Thyroid gland (tissue), 4 donors: ENCODE measurements at places on chromosomes 11 and 22. TPM values are rescaled to one million over a fixed set of nuclear protein-coding genes. Genes with fewer than 3 reads are reported as not detected.

The EFCAB6 gene
- total RNA-seq, result 26.1 TPM

The UPK3A gene
- total RNA-seq, result not detected

- no peaks in the 10 kb centered on the region for H3K27me3 ChIP-seq
- H3K36me3 ChIP-seq, result no peaks in the 10 kb centered on the region
- no peak for DNase-seq
- H3K4me3 ChIP-seq, result no peak overlapping the region
Measured at GRCh38 chr11:73221996-73222395, 3.9 kb downstream of the P2RY2 start.

- no peaks in the 10 kb centered on the region for H3K4me1 ChIP-seq
- H3K36me3 ChIP-seq, result no peaks in the 10 kb centered on the region
- DNase-seq, result no peak
- H3K27me3 ChIP-seq, result no peaks in the 10 kb centered on the region
- H3K4me3 ChIP-seq, result no peak overlapping the region
- no peak overlapping the region for H3K27ac ChIP-seq
Measured at GRCh38 chr11:84581083-84581482, 1046.1 kb downstream of the DLG2 start.

GRCh38 chr11:113329725-113330124 is 15.3 kb downstream of the TTC12 start:
- H3K4me3 ChIP-seq, result no peak overlapping the region
- no peak for DNase-seq
- no peak overlapping the region for H3K27ac ChIP-seq
- H3K36me3 ChIP-seq, result peaks cover 19% of the 10 kb centered on the region
- H3K27me3 ChIP-seq, result no peaks in the 10 kb centered on the region

DNA sequence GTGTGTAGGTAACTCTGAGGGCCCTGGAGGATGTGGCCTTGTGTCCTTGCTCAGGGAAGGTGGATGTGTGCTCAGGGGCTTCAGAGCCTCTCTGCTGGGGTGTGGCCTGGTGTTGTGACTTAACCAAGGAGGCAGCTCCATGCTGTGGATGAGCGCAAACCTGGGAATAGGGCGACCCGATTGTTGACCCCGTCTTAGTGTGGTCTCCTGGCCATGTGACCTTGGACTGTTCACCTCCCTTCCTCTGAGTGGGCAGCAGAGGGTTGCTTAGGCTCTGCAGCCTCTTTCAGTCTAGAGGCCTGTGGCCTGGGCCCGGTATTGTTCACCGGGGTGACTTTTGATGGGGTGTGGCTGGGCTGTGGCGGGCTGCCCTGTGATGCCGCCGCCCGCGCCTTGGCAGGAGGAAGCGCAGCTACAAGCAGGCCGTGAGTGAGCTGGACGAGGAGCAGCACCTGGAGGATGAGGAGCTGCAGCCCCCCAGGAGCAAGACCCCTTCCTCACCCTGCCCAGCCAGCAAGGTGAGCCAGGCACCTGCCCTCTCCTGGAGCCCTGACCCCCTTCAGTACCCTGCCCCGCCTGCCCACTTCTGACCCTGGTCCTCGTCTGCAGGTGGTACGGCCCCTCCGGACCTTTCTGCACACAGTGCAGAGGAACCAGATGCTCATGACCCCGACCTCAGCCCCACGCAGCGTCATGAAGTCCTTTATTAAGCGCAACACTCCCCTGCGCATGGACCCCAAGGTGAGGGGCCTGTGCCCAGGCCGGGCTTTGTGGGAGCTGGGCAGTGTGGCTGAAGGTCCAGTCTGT is 16.7 kb downstream of the INCENP start:
- H3K27me3 ChIP-seq, result no peaks in the 10 kb centered on the region
- H3K36me3 ChIP-seq, result peaks cover 7% of the 10 kb centered on the region
- H3K4me3 ChIP-seq, result no peak overlapping the region

DNA sequence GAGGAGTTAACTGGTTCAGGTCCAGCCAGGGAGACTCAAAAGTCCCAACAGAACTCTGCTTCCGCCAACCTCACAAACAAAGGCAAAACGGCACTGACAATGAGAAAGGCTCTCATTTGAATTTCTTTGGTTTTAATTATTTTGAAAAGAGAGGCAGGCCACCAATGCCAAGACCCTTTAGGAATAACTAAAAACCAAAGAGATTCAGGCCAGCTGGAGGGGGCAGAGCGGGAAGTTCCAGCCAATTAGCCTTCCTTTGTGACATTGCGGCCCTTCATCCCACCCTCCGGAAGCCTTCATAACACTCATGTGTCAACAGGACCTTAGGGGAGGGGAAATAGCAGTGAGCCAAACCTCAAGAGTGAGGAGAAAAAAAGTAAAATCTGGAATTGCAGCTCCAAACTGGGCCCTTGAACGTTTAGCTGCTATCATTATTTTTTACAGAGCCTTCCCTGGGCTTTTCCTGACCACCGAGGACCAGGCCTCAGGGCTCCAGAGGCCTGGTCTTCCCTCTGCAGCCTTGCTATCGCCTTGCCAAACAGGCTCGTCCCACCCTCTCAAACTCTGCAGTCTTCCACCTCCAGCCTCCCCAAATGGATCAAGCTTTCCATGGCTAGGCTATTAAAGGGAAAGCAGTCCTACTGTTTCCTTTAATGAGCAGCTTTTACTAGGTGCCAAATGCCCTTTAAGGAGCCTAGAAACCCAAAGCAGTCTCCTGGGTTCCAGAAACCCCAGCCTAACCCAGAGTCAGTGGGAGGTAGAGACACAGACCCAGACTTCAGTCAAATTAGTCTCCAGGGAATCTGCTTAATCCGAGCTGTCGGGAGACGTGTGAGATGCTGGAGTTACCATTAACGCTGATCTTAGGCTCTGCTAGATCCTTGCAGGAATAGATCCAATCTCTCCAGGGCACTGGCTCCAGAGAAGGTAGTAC is 114.2 kb downstream of the CCDC34 start:
- H3K27me3 ChIP-seq, result no peaks in the 10 kb centered on the region
- no peak overlapping the region for H3K27ac ChIP-seq
- H3K4me3 ChIP-seq, result no peak overlapping the region
- H3K36me3 ChIP-seq, result no peaks in the 10 kb centered on the region

GRCh38 chr11:7484131-7484530 is 1.2 kb upstream of the OLFML1 start:
- H3K27me3 ChIP-seq, result no peaks in the 10 kb centered on the region
- H3K36me3 ChIP-seq, result no peaks in the 10 kb centered on the region
- H3K27ac ChIP-seq, result peak overlapping the region; percentile 86
- peaks cover 19% of the 10 kb centered on the region for H3K4me1 ChIP-seq

DNA sequence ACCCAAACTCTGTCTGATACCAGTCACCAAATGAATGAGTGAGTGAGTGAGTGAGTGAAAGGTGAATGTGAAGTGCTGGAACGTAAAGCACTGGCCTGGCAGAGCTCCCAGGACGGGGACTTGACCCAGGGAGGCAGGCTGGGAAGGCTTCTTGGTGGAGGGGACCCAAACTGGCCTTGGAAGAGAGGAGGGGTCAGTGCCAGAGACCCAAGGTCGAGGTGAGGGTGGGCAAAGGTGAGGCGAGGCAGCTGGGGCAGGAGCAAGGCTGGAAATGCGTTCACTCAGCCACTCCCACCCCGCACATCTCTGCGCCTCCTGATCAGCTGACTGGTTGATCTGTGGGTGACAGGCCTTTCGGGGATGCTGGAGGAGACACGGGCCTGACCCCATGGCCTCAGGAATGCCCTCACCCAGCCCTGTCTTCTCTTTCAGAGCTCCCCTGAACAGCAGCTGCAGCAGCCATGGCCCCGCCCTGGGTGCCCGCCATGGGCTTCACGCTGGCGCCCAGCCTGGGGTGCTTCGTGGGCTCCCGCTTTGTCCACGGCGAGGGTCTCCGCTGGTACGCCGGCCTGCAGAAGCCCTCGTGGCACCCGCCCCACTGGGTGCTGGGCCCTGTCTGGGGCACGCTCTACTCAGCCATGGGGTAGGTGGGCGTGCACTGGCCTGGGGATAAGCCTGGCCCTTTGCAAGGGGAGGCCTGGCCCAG is 7.6 kb downstream of the TSPO start:
- H3K27me3 ChIP-seq, result no peaks in the 10 kb centered on the region
- peaks cover 11% of the 10 kb centered on the region for H3K4me1 ChIP-seq
- no peak for DNase-seq
- H3K4me3 ChIP-seq, result no peak overlapping the region

- H3K4me3 ChIP-seq, result no peak overlapping the region
- no peaks in the 10 kb centered on the region for H3K27me3 ChIP-seq
- H3K36me3 ChIP-seq, result no peaks in the 10 kb centered on the region
- H3K4me1 ChIP-seq, result no peaks in the 10 kb centered on the region
Measured at GRCh38 chr11:57263351-57263750, 26.3 kb upstream of the APLNR start.

DNA sequence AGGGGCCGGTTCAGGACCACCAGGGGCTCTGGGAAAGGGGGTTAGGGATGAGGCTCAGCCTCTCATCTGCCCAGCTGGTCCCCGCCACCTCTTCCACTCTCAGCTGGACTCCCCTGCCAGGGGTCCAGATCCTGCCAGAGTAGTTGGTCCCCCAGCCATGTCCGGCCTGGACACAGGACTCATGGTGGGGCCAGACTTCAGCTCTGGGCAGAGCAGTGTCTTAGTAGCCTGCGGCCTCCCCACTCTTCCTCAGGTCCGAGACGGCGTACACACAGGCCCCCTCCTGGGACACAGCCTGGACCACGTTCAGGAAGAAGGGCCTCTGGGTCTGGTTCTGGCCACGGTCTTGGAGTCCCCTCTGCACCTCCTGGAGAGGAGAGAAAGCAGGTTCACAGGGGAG is 25.1 kb downstream of the GGT5 start:
- peaks cover 5% of the 10 kb centered on the region for H3K36me3 ChIP-seq
- H3K27ac ChIP-seq, result no peak overlapping the region
- peaks cover 10% of the 10 kb centered on the region for H3K4me1 ChIP-seq
- no peak for DNase-seq

GRCh38 chr11:119795231-119795630 is 66.2 kb upstream of the NECTIN1 start:
- H3K27me3 ChIP-seq, result no peaks in the 10 kb centered on the region
- H3K36me3 ChIP-seq, result no peaks in the 10 kb centered on the region
- DNase-seq, result no peak
- H3K4me3 ChIP-seq, result no peak overlapping the region

DNA sequence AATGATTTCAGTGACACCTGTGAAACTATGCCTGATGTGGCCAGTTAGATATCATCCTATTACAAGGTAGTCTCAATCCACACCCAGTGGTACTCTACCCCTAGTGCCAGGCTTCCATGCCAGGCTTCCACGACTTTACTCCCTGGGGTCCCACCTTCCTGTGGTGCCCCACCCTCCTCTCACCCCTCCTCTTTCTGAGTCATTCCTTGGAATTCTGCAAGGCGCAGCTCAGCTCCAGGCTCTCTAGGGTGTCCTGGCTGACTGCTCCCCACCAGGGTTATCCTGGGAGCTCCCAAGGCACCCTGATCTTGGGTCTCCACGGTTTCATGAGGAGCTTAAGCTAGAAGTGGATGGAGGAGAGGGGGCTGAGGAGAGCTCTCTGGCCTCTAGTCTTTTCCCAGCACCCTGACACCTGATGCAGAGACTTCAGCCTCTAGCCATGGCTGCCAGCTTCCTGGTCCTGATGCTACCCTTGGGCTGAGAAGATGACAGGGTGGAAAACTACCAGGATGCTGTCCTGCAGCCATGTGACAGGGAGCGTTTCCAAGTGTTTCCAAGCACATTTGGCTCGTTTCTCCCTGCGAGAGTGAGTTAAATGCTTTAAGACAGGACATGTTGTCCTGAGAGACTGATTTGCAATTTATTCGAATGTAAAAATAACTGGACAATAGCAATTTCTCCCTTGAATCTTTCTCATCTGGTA is 1461.2 kb downstream of the TBC1D22A start:
- H3K27me3 ChIP-seq, result no peaks in the 10 kb centered on the region
- no peak overlapping the region for H3K4me3 ChIP-seq
- no peaks in the 10 kb centered on the region for H3K36me3 ChIP-seq
- H3K27ac ChIP-seq, result no peak overlapping the region
- no peak for DNase-seq
- no peaks in the 10 kb centered on the region for H3K4me1 ChIP-seq

DNA sequence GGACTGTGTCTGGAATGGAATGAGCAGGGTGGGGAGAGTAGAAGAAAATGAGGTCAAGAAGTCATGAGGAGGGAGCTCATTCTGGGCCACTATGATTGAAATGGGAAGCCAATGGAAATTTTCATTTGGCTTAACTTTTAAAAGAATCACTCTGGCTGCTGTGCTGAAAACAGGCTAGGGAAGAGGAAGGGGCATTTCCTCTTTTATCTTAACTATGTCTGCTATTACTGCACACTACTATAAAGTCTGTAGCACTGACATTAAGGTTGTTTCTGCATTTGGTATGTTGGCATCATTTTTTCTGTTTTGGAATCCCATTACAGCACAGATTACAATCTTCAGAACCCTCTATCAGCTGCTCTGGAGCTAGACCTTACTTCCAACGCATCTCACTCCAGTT is 8.2 kb downstream of the PATL1 start:
- no peak for DNase-seq
- peaks cover 38% of the 10 kb centered on the region for H3K36me3 ChIP-seq
- H3K27me3 ChIP-seq, result no peaks in the 10 kb centered on the region

- H3K27me3 ChIP-seq, result no peaks in the 10 kb centered on the region
- H3K36me3 ChIP-seq, result no peaks in the 10 kb centered on the region
- no peaks in the 10 kb centered on the region for H3K4me1 ChIP-seq
- H3K4me3 ChIP-seq, result no peak overlapping the region
- no peak overlapping the region for H3K27ac ChIP-seq
Measured at GRCh38 chr11:38517991-38518390, 1920.0 kb upstream of the RAG2 start.

DNA sequence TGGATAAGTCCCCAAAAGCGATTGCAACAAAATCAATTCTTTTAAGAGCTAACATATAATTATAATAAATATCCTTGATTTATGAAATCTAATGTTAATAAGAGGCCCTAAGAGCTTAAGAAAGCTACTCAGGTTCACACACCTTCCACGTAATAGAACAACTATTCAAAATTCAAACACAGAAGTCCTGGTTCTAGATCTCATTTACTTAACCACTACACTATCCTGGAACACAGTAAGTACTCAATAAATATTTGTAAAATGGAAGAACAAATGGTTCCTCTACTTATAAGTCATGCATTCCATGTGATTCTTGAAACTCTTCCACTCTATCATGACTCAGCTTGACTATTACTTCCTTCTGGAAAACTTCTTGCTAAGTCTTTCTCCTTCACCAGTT is 268.2 kb downstream of the FAM181B start:
- no peaks in the 10 kb centered on the region for H3K27me3 ChIP-seq
- DNase-seq, result no peak
- H3K4me3 ChIP-seq, result no peak overlapping the region
- H3K4me1 ChIP-seq, result no peaks in the 10 kb centered on the region
- no peak overlapping the region for H3K27ac ChIP-seq

DNA sequence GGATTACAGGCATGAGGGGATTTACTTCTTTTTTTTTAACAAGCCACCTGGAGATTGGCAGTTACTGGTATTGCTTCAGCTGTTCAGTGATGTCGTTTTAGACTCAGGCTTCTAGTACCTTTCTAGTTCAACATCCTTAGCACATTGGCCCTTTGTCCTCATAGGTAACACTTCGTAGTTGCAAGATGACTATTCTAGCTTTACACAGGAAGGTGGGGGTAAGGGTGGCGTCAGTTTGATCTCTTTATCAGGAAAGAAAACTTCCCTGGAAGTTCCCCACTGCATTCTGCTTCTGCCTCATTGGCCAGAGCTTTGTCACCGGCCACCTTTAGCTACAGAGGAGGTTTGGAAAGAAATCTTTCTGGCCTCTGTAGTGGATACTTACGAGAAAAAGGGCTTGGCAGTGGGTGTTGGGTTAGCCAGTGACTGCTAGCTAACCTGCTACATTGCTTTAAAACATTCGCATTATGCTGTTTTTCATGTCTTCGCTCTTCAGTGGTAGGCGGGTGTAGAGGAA is 40.7 kb downstream of the SFI1 start:
- no peaks in the 10 kb centered on the region for H3K27me3 ChIP-seq
- H3K36me3 ChIP-seq, result no peaks in the 10 kb centered on the region
- no peak for DNase-seq

- peaks cover 29% of the 10 kb centered on the region for H3K4me1 ChIP-seq
- H3K27me3 ChIP-seq, result no peaks in the 10 kb centered on the region
- no peak overlapping the region for H3K27ac ChIP-seq
Measured at GRCh38 chr11:3203221-3204043, 15.2 kb downstream of the MRGPRG start.
